Hematopoietic multipotent progenitor cell treated with erythropoietin and hydrocortisone succinate and interleukin-3 and kit ligand, for 4 days (in vitro differentiated cells): ENCODE measurements at places on chromosomes 3 and 15.
A peak's percentile ranks its signal among the peaks of the same experiment; 100 is the strongest.

DNA sequence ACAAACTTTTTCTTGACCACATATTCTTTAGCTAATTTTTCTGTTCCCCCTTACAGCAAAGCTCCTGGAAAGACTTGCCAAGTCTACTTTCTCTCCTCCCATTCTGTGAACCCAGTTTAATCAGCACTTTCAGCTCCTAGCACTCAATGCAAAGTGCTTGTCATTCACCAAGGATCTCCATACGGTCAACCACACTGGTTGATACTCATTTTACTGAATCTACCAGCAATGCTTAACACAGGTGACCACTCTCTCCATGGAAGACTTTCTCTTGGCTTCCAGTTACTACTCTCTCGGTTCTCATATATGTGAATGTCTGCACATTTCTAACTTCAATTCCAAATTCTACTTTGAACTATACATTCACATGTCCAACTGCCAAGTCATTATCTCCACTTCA lies 11.7 kb downstream of the MRPL3 start:
- no peak for DNase-seq

- DNase-seq = no peak
Measured at GRCh38 chr3:127062926-127063325, 80.0 kb downstream of the PLXNA1 start.

DNA sequence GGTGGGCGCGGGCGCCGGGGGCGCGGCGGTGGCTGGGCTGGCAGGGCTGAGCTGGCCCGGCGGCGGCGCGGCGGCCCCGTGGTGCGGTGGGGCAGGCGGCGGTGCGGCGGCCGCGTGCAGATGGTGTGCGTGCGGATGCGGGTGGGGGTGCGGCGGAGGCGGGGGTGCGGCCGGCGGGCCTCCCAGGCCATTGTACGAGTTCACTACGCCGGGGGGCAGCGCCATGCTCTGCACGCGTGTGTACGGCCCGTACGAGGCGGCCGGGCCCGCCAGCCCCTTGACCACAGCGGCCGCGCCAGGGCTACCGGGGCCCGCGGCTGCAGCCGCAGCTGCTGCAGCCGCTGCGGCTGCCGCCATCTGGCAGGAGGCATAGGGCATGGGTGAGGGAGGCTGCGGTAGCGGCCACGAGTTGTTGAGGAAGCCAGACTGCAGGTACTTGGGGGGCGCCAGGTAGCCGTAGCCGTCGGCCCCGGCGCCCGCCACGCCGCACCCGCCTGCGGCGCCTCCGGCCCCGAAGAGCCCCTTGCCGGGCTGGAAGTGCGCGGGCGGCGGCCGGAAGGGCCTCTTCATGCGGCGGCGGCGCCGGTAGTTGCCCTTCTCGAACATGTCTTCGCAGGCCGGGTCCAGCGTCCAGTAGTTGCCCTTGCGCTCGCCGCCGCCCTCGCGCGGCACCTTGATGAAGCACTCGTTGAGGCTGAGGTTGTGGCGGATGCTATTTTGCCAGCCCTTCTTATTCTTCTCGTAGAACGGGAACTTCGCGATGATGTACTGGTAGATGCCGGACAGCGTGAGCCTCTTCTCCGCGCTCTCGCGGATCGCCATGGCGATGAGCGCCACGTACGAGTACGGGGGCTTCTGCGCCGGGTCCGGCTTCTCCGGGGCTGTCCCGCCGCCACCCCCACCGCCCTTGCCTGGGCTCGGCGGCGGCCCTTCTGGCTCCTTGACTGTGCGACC lies 951 bp downstream of the FOXL2 start:
- DNase-seq = peak; percentile 81

GRCh38 chr3:94420931-94421330 lies 358.1 kb downstream of the NSUN3 start:
- DNase-seq = no peak

GRCh38 chr3:3951071-3951470 lies 151.8 kb downstream of the LRRN1 start:
- DNase-seq = no peak

- DNase-seq = no peak
Measured at GRCh38 chr15:95168152-95168551, 936.8 kb downstream of the MCTP2 start.

- DNase-seq = no peak
Measured at GRCh38 chr15:41125931-41126642, 10.0 kb upstream of the INO80 start.

DNA sequence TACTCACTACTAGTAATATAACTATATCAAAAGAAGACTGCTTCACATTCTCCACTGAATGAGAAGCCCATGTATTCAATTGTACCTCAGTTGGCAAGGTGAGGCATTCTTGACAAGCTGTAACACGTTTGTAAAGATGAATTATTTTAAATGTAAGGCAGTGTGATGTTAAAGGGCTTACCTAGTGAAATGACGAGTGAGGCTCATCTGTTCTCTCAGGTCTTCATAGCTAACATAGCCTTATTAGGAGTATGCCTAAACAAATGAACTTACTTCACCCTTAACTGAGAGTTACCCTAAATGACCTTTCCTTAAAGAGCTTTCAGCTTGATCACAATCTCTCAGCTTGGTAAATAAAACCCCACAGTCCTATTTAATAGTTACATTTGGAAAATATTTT lies 127.3 kb downstream of the FEZF2 start:
- no peak for DNase-seq

DNA sequence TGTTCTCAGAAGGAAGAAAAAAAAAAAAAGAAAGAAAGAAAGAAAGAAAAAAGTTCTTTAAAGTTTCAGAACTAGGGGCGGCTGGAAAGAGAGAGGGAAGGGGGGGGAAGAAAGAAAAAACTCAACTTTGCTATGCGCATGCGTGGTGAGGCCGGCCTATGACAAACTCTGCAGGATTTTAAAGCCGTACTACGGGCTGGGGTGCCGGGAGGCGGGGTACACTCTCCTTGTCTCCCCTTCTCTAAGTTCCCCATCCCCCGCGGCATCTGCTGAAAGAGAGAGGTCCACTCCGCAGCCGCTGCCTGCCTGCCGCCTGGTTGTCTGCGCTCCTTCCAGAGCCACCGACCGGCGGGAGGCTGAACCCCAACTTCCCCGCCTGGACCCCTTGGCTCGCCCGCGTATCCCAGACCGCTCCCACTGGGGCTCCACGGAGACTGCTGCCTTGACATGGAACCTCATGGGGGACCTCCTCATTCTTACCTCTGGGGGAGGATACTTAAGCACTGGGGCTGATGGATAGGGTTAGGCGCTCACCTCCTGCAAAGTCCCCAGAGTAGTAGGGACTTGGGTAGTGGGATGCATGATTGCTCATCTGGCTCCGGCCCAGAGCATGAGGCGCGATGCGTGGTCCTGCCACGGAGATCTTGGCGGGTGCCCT lies 1.4 kb upstream of the WNT5A start:
- peak; percentile 47 for DNase-seq

DNA sequence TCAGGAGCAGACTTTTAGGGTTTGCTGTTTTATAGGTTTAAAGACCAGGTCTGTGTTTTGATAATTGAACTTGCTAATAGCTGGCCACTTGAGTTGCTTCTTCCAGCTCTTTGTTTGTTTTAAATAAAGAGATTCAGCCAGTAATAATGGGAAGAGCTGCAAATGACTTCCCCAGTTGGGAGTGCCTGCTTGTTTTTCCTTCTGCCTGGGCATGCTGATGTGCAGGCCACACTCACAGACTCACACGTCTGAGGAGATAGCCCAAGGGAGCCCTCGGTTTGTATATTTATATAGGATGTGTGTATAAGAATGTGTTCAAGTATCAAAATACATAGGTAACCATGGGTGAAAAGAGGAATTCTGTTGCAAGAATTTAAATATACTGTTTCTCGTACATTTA lies 78.2 kb upstream of the BOC start:
- no peak for DNase-seq

GRCh38 chr3:189272500-189273119 lies 100.8 kb downstream of the TPRG1 start:
- DNase-seq = peak; percentile 17

DNA sequence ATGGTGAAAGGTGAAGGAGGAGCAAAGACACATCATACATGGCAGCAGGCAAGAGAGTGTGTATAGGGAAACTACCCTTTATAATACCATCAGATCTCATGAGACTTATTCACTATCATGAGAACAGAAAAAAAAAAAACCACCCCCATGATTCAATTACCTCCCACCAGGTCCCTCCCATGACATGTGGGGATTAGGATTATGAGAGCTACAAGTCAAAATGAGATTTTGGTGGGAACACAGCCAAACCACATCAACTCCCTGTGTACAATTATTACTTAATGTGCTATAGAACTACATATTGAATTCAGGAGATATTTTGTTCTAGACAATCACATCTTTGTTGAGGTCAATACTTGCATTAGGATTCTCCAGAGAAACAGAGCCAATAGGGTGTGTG lies 313.4 kb downstream of the CNTN6 start:
- DNase-seq = no peak

GRCh38 chr15:41967506-41968206 lies 4.7 kb downstream of the EHD4 start:
- peak; percentile 90 for DNase-seq

GRCh38 chr3:192055946-192056345 lies 595.0 kb downstream of the PYDC2 start:
- DNase-seq = no peak

- DNase-seq = no peak
Measured at GRCh38 chr15:91307601-91308000, 207.5 kb downstream of the SV2B start.

- DNase-seq = no peak
Measured at GRCh38 chr3:107950417-107950816, 140.4 kb downstream of the CD47 start.

GRCh38 chr15:85754989-85755388 lies 39.7 kb downstream of the KLHL25 start:
- no peak for DNase-seq

DNA sequence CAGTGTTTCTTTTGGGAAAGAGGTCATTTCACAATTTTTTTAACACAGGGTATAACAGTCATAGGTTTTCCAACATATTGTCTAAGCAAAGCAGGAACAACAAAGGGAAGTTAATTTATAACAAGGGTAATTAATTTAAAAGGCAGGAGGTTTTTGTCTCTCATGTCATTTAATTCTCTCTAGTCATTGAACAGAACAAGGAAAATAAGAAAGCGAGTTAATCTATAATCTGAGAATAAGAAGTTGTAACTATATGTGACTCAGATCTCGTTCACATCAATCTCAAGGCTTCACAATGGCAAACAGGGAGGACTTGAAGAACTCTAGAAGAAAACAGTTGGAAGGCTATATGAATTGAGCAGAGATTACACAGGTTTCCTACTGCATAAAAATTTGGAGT lies 579.8 kb upstream of the CCDC54 start:
- DNase-seq = no peak

- no peak for DNase-seq
Measured at GRCh38 chr15:95658799-95659198, 671.7 kb upstream of the NR2F2 start.

GRCh38 chr15:100250176-100250800 lies 91.5 kb downstream of the ADAMTS17 start:
- no peak for DNase-seq

GRCh38 chr3:149310796-149311534 lies 22.5 kb downstream of the TM4SF18 start:
- no peak for DNase-seq

- DNase-seq = no peak
Measured at GRCh38 chr15:86744198-86744780, 664.6 kb downstream of the AGBL1 start.

DNA sequence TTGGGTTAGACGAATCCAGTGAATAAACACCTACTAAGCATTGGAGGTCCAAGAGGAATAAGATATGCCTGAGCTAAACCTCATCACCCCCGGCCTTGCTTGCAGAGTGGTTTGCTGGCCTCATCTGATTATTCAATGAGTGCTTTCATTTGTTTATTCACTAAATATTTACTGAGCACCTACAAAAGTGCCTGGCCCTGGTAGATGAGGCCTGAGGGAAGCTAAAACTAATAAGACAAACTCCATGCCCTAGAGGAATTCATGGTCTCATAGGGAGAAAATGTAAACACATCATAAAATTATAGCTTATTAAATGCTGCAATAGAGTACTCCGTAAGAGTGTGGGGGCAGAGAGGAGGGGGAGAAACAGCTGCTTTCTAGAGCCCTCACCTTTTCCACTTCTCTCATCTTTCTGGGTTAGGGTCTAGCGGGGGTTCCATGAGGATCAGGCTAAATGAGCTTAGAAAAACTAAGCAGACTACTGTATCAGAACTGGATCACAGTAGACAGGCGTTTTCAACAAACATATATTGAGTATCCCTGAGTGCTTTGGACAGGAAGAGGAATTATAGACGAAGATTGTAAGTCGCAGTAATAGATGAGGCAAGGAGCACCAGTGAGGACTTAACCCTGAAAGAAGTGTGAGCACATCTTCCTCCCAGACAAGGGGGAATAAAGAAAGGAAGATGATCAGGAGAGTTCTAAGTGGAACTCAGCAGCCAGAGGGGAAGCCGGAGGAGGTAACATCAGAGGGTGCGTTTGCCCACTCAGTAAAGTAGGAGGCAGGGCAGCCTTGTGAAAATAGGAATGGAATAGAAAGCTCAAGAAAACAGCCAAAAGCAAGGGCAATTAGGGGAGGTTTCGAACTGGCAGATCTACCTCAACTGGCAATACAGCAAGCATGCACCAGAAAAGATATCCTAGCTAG lies 31.5 kb upstream of the LAMP3 start:
- DNase-seq = no peak

DNA sequence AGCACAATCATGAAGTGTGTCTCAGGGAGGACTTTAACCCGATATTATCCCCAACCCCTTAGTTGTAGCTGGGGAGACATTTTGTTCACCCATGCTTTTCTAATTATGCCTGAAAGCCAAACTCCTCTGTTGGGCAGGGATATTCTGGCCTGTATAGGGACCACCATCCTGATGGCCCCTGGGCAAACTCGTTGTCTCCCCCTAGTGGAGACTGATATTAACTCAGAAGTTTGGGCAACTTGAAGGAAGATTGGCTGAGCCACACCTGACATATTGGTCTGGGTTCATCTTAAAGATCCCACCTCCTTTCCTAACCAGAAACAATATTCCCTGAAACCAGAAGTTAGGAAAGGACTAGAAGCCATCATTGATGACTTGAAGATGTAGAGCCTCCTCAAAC lies 42.3 kb downstream of the TM4SF18 start:
- peak; percentile 59 for DNase-seq

- no peak for DNase-seq
Measured at GRCh38 chr3:8154617-8155016, 347.0 kb upstream of the LMCD1 start.

GRCh38 chr3:114076711-114077110 lies 20.2 kb downstream of the QTRT2 start:
- no peak for DNase-seq

DNA sequence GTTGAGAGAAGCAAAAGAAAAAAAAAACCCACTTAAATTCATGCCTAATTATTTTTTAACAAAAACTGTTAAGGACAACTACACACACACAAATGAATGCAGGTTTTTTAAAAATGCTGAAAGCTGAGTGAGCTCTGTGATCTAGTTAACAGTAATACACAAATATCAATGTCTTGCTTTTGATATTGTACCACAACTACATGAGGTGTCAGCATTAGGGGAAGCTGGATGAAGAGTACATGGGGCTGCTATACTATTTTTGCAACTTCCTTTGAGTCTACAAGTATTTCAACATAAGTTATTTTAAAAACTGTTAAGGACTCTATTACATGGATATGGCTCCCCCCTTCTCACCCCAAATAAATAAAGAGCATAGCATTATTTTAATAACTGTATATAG lies 44.7 kb downstream of the SUCLG2 start:
- no peak for DNase-seq
